CD4-positive, CD25-positive, alpha-beta regulatory T cell (primary cell): ENCODE measurements at places on chromosomes 5 and 9. TPM values are rescaled to one million over a fixed set of nuclear protein-coding genes. Genes with fewer than 3 reads are reported as not detected.

Gene CDK9
- polyA plus RNA-seq: 55.5 TPM

Gene TAF1L
- polyA plus RNA-seq: not detected

Gene RGS7BP
- not detected for polyA plus RNA-seq

Gene SH2D3C
- 24.2 TPM for polyA plus RNA-seq

Gene GRM6
- not detected for polyA plus RNA-seq

Gene KCNIP1
- not detected for polyA plus RNA-seq

Gene DOCK2
- 65.9 TPM for polyA plus RNA-seq

Gene LPAR1
- not detected for polyA plus RNA-seq

Gene CYFIP2
- polyA plus RNA-seq: 377 TPM

Gene MYOT
- not detected for polyA plus RNA-seq
